ENCODE measurements at places on chromosomes 1 and 21.

DNA sequence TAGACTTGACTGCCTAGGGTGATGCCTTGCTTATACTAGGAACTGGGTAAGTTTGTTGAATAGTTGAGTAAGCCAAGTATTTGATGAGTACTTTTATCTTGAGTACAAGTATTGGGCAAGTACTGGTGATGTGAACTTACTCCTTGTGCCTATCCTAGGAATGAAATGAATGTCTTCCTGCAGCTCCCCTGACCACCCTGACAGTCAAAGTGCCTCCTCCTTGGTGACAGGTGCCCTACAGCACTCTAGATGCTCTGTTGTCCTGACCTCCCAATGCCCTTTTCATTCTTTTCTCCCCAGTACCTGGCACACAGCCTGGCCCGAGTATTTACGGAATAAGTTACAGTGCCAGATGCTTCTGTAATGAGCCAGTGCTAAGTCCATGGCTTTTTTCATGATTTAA lies 25.5 kb downstream of the PCSK9 start:
- DNase-seq, result no peak

DNA sequence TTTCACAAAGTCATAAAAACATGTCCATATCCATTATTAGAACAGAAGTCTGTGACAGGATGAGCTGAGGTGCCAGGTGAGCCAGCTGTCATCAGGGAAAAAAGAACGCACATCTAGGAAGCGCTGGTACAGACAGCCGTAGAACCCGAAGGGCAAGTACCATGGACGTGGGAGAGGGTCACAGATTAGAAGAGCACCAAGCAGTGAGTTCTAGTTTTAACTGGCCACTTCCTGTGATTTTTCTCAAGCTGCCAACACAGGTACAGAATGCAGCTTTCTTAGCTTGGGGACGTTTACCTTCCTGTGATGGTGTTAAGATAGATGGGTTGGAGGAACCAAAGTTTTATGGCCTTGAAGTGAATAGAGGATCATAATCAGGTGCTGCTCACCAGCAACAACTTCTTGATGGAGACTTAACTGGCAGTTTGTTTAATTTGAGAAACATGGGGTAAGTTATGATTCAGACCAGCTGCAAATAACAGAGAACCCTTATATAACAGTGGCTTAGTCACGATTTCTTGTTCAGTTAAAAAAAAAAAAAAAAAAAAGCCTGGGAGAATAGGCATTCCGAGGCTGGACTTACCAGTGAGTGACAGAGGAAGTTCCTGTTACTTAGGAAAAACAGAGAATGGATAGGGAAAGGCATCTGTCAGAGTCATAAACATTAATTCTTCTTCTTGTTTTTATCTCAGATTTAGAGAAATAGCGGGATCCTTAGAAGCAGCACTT lies 30.9 kb downstream of the AGT start:
- no peak for DNase-seq

GRCh38 chr1:221517961-221518360 lies 223.9 kb downstream of the DUSP10 start:
- no peak for DNase-seq

- DNase-seq, result no peak
Measured at GRCh38 chr21:28345934-28346333, 646.7 kb downstream of the LTN1 start.

GRCh38 chr1:46455951-46456350 lies 33.7 kb upstream of the DMBX1 start:
- DNase-seq, result no peak

GRCh38 chr1:230808281-230808872 lies 59.9 kb downstream of the C1orf198 start:
- no peak for DNase-seq

DNA sequence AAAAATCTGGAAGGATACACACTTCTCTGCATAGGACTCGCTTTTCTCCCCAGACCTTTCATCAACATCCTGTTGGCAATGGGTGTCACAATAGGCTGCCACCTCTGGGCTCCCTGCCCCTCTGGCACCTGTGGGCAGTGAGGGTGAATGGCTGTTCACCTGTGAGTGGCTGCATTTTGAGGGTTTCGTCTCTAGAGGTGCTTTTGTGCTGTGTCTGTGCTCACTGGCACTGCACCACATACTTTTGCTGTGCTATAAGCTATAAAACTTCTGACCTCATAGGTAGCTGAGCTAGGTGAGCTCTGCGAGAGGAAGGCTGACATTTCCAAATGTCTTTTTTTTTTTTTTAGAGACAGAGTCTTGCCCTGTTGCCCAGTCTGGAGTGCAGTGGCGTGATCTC lies 35.9 kb downstream of the SLC30A1 start:
- DNase-seq, result no peak

- no peak for DNase-seq
Measured at GRCh38 chr1:92538048-92538412, 51.3 kb upstream of the GFI1 start.

DNA sequence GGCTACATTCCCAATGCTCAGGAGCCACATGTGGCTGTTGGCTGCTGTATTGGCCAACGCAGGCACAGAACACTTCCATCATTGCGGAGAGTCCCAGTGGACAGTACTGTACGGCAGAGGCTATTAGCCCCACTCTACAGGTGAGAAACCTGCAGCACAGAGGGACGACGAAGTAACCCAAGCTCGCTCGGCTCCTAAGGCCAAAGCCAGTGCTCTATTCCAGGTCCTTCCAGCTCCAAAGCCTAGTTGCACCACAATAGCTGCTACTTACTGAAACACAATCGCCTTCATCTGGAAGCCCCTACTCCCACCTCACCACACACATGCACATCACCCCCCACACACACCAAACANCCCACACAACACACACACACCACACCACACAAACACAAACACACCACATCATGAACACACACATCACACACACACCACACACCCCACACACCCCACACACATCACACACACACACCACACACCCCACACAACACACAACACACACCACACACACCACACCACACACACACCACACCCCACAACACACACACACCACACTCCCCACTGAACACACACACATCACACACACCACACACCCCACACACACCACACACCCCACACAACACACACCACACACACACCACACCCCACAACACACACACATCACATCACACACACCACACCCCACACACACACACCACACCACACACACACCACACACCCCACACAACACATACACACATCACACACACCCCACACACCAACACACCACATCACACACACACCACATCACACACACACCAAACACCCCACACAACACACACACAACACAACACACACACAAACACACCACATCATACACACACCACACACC lies 3.2 kb downstream of the LYPD8 start:
- DNase-seq, result no peak

DNA sequence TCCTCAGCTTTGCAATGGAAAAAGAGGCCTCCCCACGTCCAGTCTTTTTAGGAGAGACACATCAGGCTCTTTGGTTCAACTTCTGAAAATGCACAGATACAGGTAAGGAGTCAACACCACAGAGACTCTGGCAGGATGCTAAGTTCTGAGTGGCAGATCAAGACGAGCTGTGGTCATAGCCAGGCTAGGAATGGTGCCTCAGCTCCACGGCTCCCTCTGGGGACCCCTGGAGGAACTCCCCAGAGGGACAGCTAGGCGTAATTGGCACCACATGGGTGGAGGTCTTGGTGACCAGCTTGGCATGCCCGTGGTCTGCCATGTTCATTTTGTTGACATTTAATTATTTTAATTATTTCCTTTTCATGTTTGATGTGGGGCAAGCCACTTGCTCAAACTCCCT lies 206.1 kb downstream of the KAZN start:
- DNase-seq, result no peak

- no peak for DNase-seq
Measured at GRCh38 chr1:94947437-94947836, 20.5 kb upstream of the CNN3 start.

DNA sequence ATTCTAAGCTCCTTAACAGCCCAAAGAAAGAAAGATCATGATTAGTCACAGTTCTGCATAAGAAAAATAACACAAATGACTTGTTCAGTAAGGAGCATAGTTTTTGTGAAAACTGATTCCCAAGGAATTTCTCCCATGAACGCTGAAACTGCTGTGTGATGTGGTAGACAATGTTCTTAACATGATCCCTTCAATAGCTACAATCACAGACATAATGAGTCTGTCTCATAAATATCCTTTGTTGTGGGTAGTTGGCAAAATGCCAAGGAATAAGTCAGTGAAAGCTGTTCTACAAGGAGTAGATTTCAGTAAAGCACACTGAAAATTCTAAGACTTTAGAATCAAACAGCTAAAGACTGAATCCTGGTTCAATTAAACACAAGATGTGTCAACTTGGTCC lies 404.8 kb downstream of the HLX start:
- DNase-seq, result no peak

GRCh38 chr1:67755619-67756018 lies 70.6 kb downstream of the GADD45A start:
- no peak for DNase-seq

GRCh38 chr1:81155131-81155530 lies 645.6 kb upstream of the ADGRL2 start:
- no peak for DNase-seq

DNA sequence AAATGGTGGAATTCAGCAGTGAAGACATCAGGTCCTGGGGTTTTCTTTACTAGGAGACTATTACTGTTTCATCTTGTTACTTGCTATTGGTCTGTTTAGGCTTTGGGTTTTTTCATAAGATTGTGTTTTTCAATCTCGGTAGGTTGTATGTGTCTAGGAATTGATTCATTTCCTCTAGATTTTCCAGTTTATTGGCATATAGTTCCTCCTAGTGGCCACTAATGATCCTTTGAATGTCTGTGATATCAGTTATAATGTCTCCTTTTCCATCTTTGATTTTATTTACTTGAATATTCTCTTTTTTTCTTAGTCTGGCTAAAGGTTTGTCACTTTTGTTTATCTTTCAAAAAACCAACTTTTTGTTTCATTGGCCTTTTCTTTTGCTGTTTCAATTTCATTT lies 233.0 kb downstream of the RWDD3 start:
- DNase-seq, result no peak

- DNase-seq, result no peak
Measured at GRCh38 chr1:47712596-47713299, 274.9 kb downstream of the FOXD2 start.

- no peak for DNase-seq
Measured at GRCh38 chr1:24949331-24949881, 19.3 kb upstream of the RUNX3 start.

DNA sequence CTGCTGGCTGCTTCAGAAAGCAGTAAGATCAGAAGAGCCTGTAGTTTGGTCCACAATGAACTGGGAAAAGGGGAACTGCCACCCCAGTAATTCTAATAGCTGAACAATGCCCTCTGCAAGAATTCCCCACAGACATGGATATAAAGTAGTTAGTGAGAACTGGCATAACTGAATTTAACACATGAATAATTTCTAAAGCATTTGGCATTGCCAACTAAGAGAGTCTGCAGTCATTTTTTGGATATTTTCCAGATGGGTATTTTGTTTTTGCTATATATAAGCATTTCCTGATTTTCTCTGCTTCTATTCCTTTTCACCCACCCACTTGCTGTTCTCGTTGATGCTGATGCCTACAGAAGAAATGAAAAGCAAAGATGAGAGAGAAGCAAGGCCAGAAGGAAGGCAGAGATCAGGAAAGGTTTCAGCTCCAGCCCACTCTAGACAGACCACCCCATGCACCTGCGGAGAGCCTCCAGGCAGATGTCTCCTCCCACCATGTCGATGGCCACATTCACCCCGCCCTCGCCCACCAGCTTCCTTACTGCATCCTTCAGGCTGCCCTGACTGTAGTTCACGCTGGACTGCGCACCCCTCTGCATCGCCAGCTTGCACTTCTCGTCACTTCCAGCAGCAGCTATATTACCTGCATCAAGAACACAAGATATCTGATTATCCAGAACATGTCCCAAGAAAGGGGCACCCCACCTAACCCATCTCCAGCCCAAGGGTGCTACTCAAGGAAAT lies 55.9 kb upstream of the SEC16B start:
- no peak for DNase-seq

GRCh38 chr1:62364721-62365120 lies 45.5 kb upstream of the KANK4 start:
- DNase-seq, result no peak

DNA sequence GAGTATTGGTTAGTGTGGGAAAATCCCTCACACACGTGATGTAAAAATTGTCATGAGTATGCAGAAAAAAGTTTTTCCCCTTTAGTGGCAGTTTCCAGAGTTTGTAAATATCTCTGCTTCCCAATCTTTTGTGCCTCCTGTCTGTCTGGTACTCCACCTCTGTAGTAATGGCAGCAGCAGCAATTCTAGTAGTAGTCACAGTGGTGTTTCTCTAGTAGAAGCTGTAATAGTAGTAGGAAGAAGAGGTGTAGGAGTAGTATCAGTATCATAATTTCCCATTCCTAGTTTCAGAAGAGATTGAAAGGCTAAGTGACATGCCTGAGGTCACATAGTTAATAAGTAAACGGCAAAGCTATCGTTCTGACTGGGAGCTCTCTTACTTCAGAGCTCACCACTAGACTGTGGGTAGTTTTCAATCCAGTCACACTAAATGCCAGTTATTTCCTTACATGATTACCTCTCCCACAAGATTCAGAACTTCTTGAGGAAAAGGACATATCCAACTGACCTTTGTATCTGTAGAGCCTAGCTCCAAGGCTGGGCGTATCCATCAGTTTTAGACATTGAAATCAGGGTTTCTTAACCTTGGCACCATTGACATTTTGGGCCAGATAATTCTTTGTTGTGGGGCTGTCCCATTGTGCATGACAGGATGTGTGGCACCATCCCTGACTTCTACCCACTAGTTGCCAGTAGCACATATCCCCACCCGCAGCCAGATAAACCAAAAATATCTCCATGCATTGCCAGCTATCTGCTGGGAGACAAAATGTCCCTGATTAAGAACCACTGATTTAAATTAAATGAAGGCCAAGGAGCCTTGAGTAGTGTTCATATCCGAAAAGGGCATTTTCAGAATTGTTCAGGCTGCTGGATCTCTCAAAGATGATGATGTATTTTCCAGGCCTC lies 135.9 kb downstream of the FGGY start:
- DNase-seq, result no peak
